ENCODE measurements at places on chromosomes 1 and 21.

GRCh38 chr1:39413902-39414528, 77.4 kb upstream of the BMP8A start:
- DNase-seq, result no peak

DNA sequence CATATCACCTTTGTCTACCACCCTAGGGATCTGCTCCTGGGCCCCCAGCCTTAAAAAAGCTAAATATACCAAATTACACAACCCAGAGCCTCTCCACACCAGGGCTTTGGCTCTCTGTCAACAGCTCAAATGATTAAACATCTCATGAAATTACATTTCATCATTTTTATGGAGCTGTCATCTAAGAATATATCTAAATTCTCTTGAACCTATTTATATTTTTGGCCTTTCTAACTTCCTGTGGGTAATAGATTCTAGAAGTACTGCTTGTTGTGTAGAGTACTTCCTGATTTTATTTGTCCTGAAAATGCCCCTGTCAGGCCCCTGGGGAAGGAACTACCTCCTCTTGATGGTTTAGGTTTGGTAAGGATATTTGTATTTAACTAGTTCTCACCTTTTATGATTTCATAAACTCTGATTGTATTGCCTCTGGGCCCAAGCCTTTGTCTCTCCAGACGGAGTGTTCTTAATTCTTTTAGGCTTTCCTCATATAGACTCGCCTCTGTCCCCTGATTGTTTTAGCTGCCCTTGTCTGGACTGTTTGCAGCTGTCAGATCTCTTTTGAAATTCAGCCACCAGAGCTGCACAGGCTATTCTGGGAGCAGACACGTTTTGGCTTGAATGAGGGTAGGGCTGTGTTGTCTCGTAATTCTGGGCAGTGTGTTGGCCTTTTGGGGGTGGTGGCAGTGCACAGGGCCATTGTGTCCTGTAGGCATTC, 16.6 kb downstream of the MYOG start:
- DNase-seq, result no peak

DNA sequence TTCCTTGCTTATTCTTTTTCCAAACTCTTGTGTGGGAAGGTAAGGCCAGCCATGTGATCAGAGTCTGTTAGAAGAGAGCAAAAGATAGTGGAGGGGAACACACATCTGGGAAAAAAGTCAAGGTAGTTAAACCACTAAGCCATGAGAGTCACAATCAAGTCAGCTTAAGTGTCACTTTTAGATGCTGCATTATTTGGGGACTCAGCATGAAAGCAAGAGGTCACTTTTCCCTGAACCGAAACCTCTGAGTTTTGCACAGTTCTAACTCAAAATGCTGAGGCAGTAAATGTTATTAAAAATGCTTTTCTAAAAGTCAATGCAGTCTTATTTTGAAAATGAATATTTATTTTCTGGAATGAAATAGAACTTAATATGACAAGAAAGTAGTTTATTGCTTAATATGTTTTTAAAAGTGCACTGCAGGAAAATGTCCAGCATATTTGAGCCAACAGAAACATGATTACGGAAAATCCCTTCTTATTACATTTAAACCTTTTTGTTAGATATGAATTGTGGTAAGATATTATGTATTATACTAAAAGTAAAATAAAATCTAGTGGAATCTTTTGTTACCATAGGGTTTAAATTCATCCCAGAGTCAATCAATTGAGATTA, 69.3 kb downstream of the RBM11 start:
- DNase-seq, result no peak

DNA sequence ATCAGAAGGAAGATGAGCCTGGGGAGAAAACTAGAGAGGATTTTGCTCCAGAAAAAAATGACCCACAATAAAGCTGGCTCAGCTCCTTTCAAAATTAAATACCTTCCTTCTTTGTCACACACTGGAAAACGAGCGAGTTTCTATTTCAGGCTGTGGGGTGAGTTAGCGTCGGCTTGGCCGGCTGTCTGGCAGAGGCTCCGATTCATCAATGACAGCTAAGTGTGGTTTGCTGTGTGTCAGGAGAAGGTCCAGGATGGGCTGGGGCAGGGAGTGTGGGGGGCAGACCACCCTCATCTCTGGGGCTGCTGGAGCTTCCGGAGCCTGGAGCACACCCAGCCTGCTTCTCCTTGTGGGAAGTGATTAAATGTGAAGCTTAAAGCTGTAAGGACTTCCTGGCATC, 120.2 kb downstream of the ETS2 start:
- no peak for DNase-seq

DNA sequence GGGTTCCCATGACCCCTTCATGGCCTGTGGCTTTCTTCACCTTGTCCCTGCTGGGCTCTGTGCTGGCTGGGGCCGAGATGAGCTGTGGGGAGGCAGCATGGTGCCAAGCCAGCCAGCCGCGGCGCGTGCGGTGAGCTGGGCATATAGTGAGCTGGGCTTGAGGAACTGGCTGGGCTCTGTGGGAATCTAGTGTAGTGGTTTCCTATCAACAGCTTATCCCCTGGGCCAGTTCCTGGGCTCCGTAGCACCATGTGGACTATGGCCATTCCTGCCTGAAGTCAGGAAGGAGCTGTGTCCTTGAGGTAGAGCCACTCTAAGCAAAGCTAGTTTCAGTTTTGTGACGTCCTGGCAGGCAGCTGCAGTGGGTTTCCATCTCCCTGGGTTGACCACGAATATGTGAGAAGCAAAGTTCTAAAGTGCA, 1.8 kb downstream of the NCMAP start:
- DNase-seq, result no peak

DNA sequence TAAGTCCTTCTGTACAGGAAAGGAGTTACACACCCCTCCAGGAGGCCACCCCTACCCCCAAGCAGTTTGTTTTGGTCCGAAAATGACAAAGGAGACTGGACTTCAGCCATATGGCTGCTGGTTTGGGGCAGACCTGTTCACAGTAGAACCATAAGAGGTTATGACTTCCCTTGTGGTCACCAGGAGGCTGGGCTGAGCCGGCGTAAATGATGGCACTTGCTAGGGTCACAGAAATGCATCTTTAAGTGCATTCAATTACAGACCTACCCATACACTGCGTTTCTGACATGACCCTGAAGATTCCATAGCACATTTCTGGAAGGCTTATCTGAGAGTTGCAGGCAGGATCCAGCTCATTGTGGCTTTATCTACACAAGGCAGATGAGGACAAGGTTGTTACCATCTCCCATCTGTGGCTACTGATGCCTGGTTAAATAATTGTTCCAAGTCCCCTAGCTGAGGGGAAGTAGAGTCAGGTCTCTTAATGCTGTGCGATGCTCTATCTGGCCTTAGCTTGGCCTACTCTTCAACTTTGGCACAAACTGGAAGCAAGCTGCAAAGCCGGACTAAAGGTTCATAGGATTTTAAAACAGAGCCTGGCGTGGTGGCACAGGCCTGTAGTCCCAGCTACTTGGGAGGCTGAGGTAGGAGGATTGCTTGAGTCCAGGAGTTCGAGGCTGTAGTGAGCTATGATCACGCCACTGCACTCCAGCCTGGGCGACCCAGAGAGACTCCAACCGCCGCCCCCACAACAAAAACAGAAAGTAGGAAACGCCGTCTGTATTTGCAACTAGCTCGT, 1.7 kb upstream of the TRIM67 start:
- peak; percentile 11 for DNase-seq

- no peak for DNase-seq
These were observed 41.9 kb downstream of the C21orf91 start for GRCh38 chr21:17777072-17777765.

- DNase-seq, result no peak
These were observed 193.9 kb downstream of the LTN1 start for GRCh38 chr21:28798798-28799197.

- no peak for DNase-seq
These were observed 25.5 kb downstream of the CAPN9 start for GRCh38 chr1:230772457-230773395.

GRCh38 chr1:156676114-156676819, 940 bp downstream of the NES start:
- no peak for DNase-seq

DNA sequence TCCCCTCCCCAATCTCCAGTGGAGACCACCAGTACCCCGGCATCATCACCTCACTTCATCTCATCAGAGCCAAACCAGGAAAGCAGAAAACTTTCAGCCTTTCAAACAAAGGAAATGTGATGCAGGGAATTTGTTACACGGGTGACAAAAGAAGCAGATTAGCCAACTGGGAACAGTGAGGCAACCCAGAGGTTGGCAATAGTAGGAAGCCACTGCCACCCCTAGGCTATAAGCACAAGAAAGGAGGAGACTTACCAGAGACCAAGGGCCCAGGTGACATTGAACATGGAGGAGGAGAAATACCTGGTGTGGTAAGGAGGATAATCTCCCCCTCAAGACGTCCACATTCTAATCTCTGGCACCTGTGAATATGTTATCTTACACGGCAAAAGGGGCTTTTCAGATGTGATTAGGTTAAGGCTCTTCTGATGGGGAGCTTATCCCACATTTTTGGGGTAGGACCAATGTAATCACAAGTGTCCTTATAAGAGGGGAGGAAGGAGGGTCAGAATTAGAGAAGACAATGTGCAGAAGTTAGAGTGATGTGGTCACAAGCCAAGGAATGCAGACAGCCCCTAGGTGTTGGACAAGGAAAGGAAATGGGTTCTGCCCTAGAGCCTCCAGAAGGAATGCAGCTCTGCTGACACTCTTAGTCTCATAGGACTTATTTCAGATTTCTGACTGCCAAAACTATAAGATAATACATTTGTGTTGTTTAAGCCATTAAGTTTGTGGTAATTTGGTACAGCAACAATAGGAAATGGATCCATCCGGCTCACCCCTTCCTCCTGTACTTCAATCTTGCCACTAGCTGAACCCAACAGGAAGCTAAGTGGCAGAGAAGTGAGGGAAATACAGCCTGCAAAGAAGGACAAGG, 83.6 kb upstream of the VAV3 start:
- no peak for DNase-seq

DNA sequence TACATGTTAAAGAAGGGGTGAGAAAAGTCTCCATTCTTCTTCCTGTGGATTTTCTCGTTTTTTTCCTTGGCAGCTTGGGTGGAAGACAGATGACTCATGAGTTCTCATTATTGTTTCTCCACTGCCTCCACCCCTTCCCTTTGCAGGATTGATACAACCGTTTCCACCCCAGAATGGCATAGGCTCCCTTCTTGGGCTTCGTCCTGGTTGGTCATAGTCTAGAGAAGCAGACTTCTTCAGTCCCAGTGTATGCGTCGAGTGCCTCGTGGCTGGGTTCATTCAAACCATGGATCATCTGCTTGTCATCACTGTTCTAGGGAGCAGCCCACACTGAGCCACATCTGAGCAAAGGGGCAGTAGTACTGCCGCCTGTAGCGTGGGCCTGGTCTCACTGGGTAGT, 13.7 kb downstream of the PTGFRN start:
- no peak for DNase-seq

DNA sequence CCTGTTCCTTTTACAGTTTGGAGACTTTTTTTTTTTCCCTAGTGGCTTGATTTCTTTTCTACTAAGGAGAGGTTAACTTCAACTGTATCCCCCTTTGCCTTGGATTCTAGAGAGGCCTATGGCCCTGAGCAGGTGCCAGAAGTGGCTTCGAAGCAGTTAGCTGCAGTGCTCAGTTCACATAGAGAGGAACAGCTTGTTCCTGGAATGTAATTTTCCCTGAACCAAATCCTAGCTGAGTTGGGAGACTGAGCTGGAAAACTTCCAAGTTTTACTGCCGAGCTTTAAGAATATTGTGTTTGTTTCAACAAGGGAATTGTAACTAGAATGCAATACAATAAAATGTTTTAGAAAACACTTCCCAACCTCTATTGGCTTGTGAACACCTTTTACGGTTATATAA, 17.5 kb downstream of the RD3 start:
- no peak for DNase-seq

DNA sequence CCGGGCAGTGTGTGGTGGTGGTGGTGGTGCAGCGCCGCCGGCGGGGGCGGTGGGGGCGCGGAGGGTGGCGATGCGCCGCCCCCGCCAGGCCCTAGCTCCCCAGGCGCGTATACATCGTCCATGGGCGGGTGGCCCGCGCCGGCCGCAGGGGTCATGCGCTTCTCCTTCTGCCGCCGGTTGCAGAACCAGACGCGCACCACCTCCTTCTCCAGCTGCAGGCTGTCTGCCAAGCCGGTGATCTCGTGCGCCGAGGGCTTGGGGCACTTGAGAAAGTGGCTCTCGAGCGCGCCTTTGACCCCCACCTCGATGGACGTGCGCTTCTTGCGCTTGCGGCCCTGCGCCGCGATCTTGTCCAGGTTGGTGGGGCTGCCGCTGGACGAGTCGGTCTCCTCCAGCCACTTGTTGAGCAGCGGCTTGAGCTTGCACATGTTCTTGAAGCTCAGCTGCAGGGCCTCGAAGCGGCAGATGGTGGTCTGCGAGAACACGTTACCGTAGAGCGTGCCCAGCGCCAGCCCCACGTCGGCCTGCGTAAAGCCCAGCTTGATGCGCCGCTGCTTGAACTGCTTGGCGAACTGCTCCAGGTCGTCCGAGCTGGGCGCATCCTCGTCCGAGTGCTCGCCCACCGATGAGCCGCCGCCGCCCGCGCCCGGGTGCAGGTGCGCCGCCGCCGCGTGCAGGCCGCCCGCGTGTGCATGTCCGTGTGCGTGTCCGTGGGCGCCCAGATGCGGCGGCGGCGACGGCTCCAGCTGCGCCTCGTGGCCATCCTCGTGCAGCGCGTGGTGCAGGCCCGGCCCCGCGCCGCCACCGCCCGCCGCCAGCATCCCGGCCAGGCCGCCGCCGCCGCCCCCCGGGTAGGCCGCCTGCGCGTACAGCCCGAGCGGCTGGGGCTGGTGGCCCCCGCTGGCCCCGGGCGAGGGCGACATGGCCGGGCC, 926 bp downstream of the POU3F1 start:
- DNase-seq, result no peak

DNA sequence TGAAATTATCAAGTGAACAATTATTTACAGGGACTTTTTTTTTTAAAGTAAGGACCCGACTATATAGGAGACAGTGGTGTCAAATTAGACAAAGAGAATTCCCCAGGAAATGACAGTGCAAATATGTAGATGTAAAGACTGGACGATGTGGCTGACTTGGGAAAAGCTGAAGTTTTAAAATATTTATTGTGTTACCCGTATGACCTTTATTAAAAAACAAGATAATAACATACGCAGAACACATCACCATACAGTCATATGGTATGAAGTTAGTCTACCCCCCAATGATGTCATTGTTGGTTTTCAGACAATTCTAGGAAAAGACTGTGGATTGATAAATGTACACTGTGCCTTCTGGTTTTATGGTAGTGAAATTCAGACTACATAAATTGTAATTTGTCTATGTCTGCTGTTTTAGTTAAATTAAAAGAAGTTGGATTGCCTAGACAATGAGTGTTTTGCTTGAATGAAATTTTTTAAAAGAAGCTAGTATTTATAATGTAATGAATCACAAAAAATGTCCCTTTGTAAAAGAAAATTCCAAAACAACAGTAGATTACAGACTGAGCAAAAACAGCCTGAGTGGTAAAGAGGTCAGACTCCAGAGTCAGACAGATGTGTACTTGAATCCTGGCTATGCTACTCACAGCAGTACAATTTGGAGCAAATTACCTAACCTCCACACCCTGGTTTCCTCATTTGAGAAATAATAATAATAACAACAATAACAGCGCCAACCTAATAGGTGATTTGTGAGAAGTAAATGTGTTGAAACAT, 15.5 kb upstream of the PDC start:
- no peak for DNase-seq

- no peak for DNase-seq
These were observed 8.2 kb upstream of the LAPTM5 start for GRCh38 chr1:30765556-30766434.

Data from endothelial cell (in vitro differentiated cells).